ENCODE measurements at places on chromosomes 2 and 18. TPM values are rescaled to one million over a fixed set of nuclear protein-coding genes. Genes with fewer than 3 reads are reported as not detected.

LIMS4 gene
- 0.90 TPM for polyA plus RNA-seq

HOXD11 gene
- polyA plus RNA-seq = 55.1 TPM

HOXD3 gene
- 25.3 TPM for polyA plus RNA-seq

KIAA2012 gene
- polyA plus RNA-seq = 0.06 TPM

SCYGR2 gene
- polyA plus RNA-seq = not detected

RNU2-63P gene
- polyA plus RNA-seq = not detected

PPP1R1C gene
- polyA plus RNA-seq = 2.7 TPM

SLC30A3 gene
- 6.0 TPM for polyA plus RNA-seq

ARHGEF33 gene
- 1.8 TPM for polyA plus RNA-seq

ACKR3 gene
- polyA plus RNA-seq = 70.5 TPM

G6PC2 gene
- polyA plus RNA-seq = not detected

DNA sequence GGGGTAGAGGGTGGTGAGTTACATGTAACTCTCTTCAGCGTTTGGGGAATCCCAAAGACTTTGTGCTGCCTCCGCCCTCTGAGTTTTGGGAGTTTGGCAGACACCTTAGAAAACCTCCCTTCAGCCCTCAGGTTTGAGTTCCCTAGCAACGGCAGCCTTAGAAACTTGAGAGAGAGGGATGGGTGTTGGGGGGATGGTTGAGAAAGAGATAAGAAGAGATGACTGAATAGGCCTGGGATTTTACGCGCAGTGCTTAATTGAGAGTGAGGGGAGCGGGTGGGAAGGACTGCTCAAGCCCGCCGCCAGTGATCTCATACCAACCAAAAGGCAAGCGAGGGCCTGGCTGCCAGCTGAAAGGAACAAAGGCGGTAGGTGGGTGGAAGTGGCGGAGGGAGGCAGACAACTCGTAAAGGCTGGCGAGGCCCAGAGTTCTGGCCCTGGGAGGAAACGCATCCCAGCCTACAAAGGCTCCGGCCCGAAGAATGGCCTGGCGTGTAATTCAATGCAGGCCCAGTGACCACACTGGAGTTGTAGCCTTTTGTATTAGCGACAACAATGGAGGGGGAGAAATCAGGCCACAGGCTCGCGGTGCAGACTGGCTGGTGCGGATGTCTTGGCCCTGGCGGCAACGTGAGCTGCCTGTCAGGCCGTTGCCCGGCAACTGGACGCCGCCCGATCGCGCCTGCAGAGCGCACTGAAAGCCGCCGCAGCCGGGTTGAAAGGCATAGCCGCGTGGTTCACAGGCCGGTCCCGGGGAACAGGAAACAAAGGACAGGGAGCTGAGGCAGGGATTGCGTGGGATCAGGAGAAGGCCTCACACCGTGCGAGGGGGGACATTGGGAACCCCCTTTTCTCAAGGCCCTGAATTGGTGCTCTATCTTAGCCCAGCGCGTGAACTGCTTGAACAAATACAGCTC lies 39.9 kb upstream of the DARS1 start:
- peak; percentile 61 for DNase-seq

- no peak for DNase-seq
Observed at GRCh38 chr2:128424406-128425171, 105.9 kb upstream of the HS6ST1 start.

GRCh38 chr18:45793264-45793965 lies 32.1 kb upstream of the SIGLEC15 start:
- no peak for DNase-seq

GRCh38 chr2:137192366-137193310 lies 427.3 kb downstream of the THSD7B start:
- no peak for DNase-seq

GRCh38 chr2:111054791-111055691 lies 65.7 kb upstream of the BCL2L11 start:
- DNase-seq = no peak

GRCh38 chr18:39274535-39274934 lies 1708.9 kb upstream of the CELF4 start:
- no peak for DNase-seq

DNA sequence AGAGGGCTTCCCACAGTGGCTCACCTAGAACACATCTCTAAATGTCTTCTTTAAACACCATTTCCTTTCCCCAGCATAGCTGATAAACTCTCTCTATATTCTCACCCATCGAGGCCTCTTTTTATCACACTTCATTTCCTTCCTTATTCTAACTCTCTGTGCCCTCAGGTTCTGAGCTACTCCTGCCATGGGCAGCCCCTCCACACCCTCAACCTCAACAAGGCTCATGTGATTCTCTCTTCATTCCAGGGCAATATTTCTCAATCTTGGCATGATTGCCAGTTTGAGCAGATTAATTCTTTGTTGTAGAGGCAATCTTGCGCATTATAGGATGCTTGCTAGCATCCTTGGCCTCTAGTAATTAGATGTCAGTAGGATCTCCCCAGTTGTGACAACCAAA lies 999.1 kb downstream of the TSN start:
- DNase-seq = no peak

GRCh38 chr2:74815941-74816340 lies 18.0 kb upstream of the HK2 start:
- no peak for DNase-seq

- no peak for DNase-seq
Observed at GRCh38 chr2:39730685-39731302, 48.3 kb downstream of the THUMPD2 start.

GRCh38 chr2:170813611-170814532 lies 2.8 kb upstream of the GAD1 start:
- peak; percentile 59 for DNase-seq

DNA sequence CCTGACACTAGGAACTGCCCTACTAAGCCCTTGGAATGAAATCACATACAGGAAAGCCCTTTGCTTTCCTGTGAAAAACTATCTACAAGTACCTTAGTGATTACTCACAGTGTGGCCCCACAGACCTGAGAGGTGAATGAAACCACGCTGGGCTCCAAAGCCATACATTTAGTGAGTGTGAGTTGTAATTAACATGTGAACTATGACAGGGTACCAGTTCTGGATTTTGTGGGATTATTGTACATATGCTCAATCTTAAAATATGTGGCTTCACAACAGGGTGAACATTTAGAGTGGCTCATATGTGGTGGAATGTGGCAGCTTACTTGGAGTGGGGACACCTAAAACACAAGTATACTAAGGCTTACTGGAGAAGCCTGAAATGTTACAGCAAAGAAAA lies 12.3 kb downstream of the KCTD1 start:
- DNase-seq = no peak

DNA sequence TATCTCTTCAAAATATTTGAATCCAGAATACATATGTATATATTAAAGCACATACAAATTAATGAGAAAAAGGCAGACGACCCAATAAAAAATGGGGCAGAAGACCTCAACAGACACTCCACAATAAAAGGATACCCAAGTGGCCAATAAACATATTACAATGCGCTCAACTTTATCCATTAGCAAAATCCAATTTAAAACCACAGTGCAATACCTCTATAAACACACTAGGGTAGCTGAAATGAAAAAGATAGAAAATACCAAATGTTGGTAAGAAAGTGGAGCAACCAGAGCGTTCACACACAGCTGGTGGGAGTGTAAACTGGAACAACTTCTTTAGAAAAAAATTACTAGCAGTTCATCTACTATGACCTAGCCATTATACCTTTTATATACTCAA lies 75.3 kb downstream of the CCDC148 start:
- DNase-seq = no peak

- no peak for DNase-seq
Observed at GRCh38 chr2:86372641-86373502, 35.4 kb upstream of the REEP1 start.

DNA sequence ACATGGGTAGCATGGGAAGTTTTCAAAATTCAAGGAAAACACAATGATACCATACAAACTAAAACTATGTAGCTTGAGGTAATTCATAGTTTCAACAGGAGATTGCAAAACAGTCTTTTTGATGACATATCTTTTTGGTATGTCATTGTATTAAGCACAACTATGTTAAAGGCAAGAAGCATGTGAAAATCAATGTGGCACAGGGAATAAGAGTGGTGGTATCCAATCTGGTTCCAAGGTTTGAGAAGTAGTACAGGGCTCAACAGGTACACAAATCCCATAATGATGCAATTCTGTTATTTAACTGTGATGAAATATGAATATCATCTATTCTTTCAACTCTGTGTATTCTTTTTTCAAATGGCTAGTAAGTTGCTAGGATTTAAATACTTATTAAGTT lies 16.4 kb upstream of the DLX2 start:
- DNase-seq = no peak

DNA sequence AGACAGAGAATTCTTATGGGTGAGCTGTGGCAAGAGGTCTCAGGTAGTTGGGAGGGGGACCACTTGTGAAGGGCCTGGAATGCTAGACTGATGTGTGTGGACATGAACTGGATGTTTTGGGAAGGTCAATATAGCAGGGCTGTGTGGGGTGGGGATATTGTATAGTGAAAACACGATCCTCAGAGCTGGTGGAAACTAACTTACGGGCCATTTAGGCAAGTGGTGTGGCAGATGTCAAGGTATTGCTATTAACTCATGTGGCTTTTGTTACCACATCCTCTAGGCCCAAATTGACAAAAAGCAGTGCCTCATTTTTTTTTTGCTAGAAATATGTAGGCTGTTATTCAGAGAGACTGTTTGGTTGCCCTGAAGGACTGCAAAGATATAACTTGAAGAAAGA lies 8.0 kb upstream of the GALNT1 start:
- no peak for DNase-seq

DNA sequence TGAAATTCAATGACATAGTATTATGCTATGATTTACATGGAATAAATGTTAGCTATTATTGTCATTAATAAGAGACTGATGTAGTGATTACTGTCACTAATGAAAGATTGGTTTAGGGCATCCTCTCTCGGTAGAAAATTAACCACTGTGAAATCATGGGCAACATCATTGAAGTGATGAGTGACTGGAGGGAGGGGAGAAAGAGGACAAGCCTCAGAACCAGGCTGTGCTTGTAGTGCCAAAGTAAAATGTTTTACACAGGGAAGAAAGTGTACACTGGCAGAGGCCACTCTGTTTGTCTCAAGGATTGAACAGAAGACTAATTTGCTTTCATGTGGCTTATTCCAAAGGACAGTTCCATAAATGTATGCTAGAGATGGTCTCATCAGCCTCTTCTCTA lies 456.2 kb upstream of the TCF4 start:
- no peak for DNase-seq

GRCh38 chr18:5673616-5674015 lies 129.8 kb upstream of the EPB41L3 start:
- DNase-seq = no peak

DNA sequence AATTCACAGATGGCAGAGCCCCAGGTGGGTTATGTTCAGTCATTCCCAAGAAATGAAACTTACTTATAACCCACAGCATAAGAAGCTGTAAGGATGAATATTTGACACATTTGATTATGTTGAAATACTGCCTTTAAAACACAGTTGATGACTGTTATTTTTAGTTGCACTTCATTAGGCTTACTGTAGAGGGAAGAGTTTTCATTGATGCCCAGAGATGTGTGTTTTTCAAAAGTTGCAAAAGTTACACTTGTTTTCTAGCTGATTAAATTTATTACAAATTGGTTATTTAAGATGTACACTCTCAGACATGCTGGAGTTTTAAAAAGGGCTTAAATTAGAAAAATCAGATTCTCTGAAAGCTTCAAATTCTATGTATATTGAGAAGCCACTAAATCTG lies 506.1 kb downstream of the PARD3B start:
- DNase-seq = no peak

Measured in renal cortex interstitium (tissue), 15 donors.